ENCODE measurements at places on chromosomes 2 and 18. TPM values are rescaled to one million over a fixed set of nuclear protein-coding genes. Genes with fewer than 3 reads are reported as not detected.

DNA sequence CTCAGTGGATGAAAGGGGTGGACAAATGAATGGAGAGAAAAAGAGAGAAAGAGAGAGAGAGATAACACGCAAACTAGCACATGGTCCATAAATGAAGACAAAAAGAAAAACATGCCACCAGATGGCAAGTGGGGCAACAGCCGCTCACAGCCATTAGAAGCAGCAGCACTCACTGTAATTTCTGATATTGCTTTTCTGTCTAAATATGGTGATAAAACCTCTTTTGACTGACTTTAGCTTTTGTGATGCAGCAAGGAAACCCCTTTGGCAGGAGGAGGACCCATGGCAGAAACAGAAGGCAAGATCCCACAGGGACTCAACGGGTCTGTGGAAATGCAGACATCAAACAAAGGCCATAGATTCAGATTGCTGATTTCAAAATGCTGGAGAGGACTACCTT is 88.0 kb upstream of the CDH20 start:
- no peak for DNase-seq

C2orf78 gene
- not detected for total RNA-seq

ALLC gene
- not detected for total RNA-seq

GRCh38 chr2:44347526-44347925 is 13.8 kb downstream of the PREPL start:
- DNase-seq = no peak
